Naive thymus-derived CD8-positive, alpha-beta T cell (primary cell): ENCODE measurements at places on chromosomes 2 and 18.

GRCh38 chr2:26325851-26326250 lies 20.1 kb upstream of the SELENOI start:
- no peak overlapping the region for H3K27ac ChIP-seq
- DNase-seq: no peak
- no peaks in the 10 kb centered on the region for H3K36me3 ChIP-seq
- H3K4me3 ChIP-seq: no peak overlapping the region

DNA sequence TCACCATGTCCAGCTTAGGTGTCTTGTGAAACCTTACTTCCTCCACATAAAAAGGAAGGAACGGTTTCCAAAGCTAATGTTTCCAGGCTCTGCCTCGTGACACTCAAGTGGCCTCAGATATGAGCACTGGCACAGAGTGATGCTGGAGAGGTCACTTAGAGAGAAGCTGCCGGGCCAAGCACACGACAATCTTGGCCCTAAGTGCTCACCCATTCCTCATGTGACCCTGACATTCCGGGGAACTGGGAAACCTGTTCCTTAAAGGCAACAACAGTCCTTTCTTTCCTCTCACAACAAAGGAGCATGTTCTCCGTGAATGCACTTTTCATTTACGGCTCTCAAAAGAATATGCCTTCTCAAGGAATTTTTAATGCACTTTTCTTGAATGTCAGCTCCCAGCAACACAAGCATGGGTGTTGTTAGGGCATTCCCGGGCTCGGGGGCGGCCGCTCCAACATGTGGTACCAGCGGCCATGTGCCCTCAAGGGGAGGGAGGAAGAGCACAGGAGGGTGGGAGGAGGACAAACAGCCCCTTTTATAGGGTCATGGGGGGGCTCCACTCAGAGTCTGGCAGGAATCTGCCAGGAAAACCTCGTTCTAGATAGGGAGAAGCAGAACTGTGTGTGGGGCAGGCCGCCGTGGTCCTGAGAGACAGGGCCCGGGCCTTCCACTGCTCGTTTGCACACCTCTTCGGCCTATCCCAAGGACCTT lies 118.6 kb downstream of the MBP start:
- H3K27ac ChIP-seq: no peak overlapping the region
- H3K4me3 ChIP-seq: no peak overlapping the region

DNA sequence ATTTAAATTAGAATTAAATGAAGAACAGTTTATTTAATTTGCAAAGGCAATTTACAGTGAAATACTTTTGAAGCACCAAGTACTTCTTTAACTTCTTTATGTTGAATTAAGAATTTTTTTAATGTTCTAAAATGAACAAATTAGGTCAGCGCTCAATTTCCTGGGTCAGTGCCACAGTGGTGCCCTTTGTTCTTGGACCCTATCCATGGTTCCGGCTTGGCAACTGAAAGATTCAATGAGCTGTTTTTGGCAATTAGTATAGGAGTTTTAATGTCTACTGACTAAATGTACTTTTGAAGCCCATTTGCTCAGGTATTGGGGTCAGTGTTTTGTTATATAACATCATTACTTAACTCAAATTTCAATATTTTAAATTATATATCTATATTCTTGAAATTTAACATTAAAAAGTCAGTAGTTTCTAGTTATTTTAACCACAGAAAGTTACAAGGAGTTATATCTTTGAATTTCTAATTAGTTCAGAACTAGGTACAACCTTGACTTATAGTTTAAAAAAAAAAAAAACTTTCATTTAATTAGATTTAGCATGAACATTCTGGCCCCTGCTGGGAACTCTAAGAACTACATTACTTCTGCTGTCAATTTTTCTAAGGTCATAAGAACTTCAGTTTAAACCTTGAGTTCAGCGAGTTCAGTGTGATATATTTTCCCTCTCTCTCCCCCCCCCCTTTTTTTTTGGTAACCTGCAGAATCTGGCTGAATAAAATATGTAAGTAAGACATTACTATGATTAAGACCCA lies 7.6 kb upstream of the MSTN start:
- peaks cover under 1% of the 10 kb centered on the region for H3K36me3 ChIP-seq
- H3K4me1 ChIP-seq: no peaks in the 10 kb centered on the region
- no peak overlapping the region for H3K4me3 ChIP-seq
- no peak for DNase-seq

- peak overlapping the region; percentile 77 for H3K27ac ChIP-seq
- peaks cover 39% of the 10 kb centered on the region for H3K4me1 ChIP-seq
- H3K36me3 ChIP-seq: no peaks in the 10 kb centered on the region
- no peak for DNase-seq
These were observed 126.6 kb downstream of the UBE2E3 start for GRCh38 chr2:181106789-181107627.

GRCh38 chr2:45736757-45737704 lies 85.6 kb downstream of the PRKCE start:
- DNase-seq: no peak
- no peaks in the 10 kb centered on the region for H3K27me3 ChIP-seq
- H3K27ac ChIP-seq: no peak overlapping the region
- H3K4me1 ChIP-seq: peaks cover 14% of the 10 kb centered on the region

DNA sequence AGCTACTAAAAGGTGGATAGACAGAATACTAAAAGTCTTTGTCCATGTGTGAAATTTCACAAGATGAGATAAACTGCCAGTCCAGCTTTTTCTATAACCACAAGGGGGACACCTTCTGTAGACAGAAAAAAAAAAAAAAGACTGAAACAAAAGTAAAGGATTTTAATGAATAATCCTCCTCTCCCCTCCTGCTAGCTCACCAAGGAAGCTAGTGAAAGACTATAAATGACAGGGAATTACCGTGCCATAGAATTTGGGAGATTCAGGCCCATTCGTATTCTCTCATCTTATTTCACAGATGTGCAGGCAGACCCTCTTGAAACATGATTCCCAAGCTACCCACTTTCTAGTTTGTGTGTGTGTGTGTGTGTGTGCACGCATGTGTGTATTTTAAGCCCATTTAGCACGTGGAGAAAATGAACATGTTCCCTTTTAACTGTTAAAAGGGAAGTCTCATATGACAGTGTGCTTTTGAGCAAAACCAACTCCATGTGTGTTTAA lies 36.3 kb upstream of the SLC8A1 start:
- DNase-seq: no peak
- H3K27me3 ChIP-seq: no peaks in the 10 kb centered on the region
- no peak overlapping the region for H3K4me3 ChIP-seq
- peaks cover 18% of the 10 kb centered on the region for H3K4me1 ChIP-seq
- peaks cover 1% of the 10 kb centered on the region for H3K36me3 ChIP-seq
- no peak overlapping the region for H3K27ac ChIP-seq

DNA sequence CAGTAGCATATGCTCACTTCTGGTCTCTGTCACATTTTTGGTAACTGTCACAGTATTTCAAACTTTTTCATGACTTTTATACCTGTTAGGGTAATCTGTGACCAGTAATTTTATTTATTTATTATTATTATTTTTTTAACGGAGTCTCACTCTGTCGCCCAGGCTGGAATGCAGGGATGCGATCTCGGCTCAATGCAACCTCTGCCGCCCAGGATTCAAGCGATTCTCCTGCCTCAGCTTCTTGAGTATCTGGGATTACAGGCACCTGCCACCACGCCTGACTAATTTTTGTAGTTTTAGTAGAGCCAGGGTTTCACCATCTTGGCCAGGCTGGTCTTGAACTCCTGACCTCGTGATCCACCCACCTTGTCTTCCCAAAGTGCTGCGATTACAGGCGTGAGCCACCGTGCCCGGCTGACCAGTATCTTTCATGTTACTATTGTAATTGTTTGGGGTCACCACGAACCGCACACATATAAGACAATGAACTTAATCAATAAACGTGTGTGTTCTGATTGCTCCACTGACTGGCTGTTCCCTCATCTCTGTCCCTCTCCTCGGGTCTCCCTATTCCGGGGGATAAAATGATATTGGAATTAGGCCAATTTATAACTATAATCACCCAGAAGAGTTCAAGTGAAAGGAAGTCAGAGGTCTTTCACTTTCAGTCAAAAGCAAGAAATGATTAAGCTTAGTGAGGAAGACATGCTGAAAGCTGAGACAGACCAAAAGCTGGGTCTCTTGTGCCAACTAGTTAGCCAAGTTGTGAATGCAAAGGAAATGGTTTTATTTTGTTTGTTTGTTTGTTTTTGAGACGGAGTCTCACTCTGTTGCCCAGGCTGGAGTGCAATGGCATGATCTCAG lies 22.9 kb downstream of the TGIF1 start:
- H3K27ac ChIP-seq: no peak overlapping the region
- no peak overlapping the region for H3K4me3 ChIP-seq
- no peaks in the 10 kb centered on the region for H3K36me3 ChIP-seq
- no peaks in the 10 kb centered on the region for H3K4me1 ChIP-seq
- H3K27me3 ChIP-seq: no peaks in the 10 kb centered on the region

- no peak for DNase-seq
- peaks cover 17% of the 10 kb centered on the region for H3K27me3 ChIP-seq
These were observed 41.2 kb downstream of the KYNU start for GRCh38 chr2:142918624-142919023.

- no peaks in the 10 kb centered on the region for H3K4me1 ChIP-seq
- DNase-seq: no peak
- no peak overlapping the region for H3K27ac ChIP-seq
- H3K27me3 ChIP-seq: no peaks in the 10 kb centered on the region
These were observed 237.2 kb upstream of the ETAA1 start for GRCh38 chr2:67159929-67160328.

DNA sequence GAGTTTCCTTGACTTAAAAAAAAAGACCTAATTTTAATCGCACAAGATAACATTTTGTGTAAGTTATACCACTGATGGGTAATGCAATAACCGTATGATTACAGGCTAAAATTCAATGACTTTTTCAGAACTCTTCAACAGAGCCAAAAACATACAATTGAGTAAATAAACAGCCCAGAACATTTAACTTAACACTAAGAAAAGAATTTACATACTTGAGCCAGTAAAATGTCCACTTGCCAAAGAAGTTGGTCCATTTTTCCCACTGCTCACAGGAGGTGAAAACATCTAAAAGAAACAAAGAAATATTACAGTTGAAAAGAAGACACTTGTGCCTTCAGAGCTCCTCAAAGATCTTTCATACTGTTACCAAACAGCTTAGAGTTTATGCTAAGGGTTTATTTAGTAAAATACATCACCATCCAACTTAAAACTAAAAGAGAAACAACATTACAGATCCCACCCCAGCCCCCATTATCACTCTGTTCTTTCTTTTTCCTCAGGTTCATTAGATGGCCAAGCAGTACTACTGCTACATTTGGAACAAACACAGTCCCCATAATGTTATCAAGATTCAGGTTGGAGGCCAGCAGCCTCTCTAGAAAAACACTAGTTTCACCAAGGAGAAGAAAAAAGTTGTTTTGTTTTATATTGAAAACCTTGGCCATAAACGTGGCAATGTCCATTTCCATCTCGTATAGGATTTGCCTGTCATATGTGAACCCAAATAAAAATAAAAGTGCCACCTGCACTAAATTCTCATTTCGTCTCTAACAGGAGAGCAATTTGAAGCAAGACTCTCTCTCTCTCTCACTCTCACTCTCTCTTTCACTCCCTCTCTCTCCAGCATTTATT lies 2.7 kb downstream of the TCF4 start:
- no peak overlapping the region for H3K27ac ChIP-seq
- no peak for DNase-seq
- no peak overlapping the region for H3K4me3 ChIP-seq
- H3K4me1 ChIP-seq: peaks cover 4% of the 10 kb centered on the region
- H3K36me3 ChIP-seq: peaks cover 2% of the 10 kb centered on the region

- H3K27ac ChIP-seq: no peak overlapping the region
- DNase-seq: no peak
- no peaks in the 10 kb centered on the region for H3K4me1 ChIP-seq
- no peaks in the 10 kb centered on the region for H3K36me3 ChIP-seq
- H3K4me3 ChIP-seq: no peak overlapping the region
These were observed 230.7 kb downstream of the ZNF516 start for GRCh38 chr18:76264198-76264875.

- H3K4me1 ChIP-seq: peaks cover 59% of the 10 kb centered on the region
- H3K27me3 ChIP-seq: no peaks in the 10 kb centered on the region
- H3K4me3 ChIP-seq: peak overlapping the region; percentile 90
- H3K36me3 ChIP-seq: peaks cover 2% of the 10 kb centered on the region
- H3K27ac ChIP-seq: peak overlapping the region; percentile 98
These were observed 869 bp downstream of the STARD7 start for GRCh38 chr2:96207774-96208142.

DNA sequence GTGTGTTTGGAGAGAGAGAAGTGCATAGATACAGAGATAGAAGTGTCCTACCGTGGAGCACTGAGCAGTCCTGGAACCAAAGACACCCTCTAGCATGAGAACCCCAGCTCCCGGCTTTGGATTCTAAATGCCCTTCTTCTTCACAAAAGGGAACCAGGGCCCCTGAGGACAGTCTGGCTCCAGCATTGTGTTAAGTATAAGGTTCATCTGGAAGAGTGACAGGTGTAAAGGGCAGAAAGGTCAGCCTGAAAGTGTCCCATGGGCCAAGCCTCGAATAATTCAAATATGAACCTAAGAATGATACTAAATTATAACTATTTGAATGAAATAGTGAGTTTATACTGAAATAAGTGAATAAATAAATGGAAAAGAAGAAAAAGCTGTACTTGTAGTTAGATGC lies 109.7 kb downstream of the SNTG2 start:
- H3K4me1 ChIP-seq: no peaks in the 10 kb centered on the region
- peaks cover 3% of the 10 kb centered on the region for H3K27me3 ChIP-seq
- no peak for DNase-seq
- H3K27ac ChIP-seq: no peak overlapping the region
- no peaks in the 10 kb centered on the region for H3K36me3 ChIP-seq

DNA sequence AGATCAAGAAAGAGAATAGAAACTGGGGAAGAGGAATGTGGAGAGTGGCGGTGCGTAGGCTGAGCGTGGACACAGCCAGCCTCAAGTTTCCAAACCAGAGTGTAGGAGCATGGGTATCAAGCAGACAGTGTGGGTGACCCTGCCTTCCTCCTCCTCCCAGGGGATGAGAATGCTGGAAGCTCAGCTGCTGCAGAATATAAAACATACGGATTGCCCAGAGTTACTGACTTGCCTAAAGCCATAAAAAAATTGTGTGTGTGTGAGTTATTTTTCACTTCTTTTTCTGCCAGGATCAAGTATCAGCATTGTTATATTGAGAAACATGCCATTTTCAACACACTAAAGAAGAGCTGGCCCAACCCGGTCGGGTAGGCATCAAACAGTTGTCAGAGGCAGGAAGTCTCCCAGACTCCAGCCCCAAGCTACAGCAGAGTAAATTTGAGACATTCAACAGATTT lies 333.3 kb upstream of the ACVR2A start:
- no peaks in the 10 kb centered on the region for H3K27me3 ChIP-seq
- no peak overlapping the region for H3K4me3 ChIP-seq
- H3K4me1 ChIP-seq: no peaks in the 10 kb centered on the region
- H3K36me3 ChIP-seq: no peaks in the 10 kb centered on the region
- DNase-seq: no peak
